ENCODE measurements at places on chromosomes 5 and 9. TPM values are rescaled to one million over a fixed set of nuclear protein-coding genes. Genes with fewer than 3 reads are reported as not detected.

Gene PCDHGB7
- polyA plus RNA-seq = 0.78 TPM

Gene FOXD4L5
- not detected for polyA plus RNA-seq

DNA sequence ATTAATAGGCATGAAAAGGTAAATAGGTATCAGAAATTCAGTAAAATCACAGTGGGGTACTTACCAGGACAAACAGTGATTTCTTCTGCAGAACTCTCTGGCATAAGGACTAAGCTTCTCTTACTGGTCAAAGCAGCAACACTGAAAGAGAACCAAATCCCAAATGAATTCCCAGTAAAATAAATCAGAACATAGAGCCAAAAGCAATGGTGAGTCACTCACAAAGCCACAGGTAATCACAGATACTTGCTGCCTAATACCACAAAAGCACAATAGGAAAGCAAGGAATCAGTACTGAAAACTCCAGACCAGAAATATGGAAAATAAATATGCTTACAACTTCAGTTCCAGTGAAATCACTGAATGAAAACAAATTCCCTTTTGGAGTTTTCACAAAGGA is 50.7 kb downstream of the UIMC1 start:
- peaks cover 3% of the 10 kb centered on the region for H3K4me1 ChIP-seq
- no peak overlapping the region for H3K27ac ChIP-seq
- H3K36me3 ChIP-seq = peaks cover 14% of the 10 kb centered on the region
- H3K4me3 ChIP-seq = no peak overlapping the region

DNA sequence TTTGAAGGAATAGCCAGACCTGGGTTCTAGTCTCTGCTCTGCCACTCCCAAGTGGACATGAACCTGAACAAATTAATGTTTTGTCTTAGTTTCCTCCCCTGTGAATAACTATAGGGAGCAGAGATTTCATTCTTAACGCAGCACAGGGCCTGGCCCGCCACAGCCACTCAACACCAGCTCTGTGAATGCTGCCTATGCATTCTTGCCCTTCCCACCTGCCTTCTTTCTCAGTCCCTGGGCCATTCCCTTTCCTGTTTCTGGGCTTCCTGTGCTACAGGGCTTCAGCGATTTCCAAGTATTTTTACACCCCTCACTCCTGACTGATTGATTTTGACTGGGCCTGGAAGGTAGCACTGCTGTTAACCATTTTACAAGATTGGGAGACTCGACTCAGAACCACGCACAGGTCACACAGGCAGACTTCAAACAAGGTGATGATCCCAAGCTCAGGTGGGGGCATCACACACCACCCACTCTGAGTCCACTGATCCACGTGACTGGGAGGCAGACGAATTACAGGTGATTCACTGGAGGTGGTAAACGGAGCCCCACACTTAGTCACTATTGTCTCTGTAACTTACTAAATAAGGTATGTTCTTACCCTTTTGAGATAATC is 21.4 kb downstream of the PTPN3 start:
- H3K27ac ChIP-seq = peak overlapping the region; percentile 80
- no peak for DNase-seq
- no peaks in the 10 kb centered on the region for H3K27me3 ChIP-seq
- no peak overlapping the region for H3K4me3 ChIP-seq
- H3K36me3 ChIP-seq = no peaks in the 10 kb centered on the region
- H3K4me1 ChIP-seq = peaks cover 5% of the 10 kb centered on the region

- no peaks in the 10 kb centered on the region for H3K4me1 ChIP-seq
- no peak for DNase-seq
- no peak overlapping the region for H3K27ac ChIP-seq
- H3K36me3 ChIP-seq = peaks cover 15% of the 10 kb centered on the region
- no peak overlapping the region for H3K4me3 ChIP-seq
Observed at GRCh38 chr9:15433191-15433590, 10.5 kb downstream of the SNAPC3 start.

GRCh38 chr5:88854769-88855168 is 28.2 kb downstream of the MEF2C start:
- no peaks in the 10 kb centered on the region for H3K27me3 ChIP-seq
- no peak for DNase-seq
- no peaks in the 10 kb centered on the region for H3K4me1 ChIP-seq
- no peak overlapping the region for H3K27ac ChIP-seq

- H3K4me1 ChIP-seq = no peaks in the 10 kb centered on the region
- H3K27me3 ChIP-seq = no peaks in the 10 kb centered on the region
- H3K4me3 ChIP-seq = no peak overlapping the region
Observed at GRCh38 chr9:38176251-38176650, 107.2 kb upstream of the SHB start.

DNA sequence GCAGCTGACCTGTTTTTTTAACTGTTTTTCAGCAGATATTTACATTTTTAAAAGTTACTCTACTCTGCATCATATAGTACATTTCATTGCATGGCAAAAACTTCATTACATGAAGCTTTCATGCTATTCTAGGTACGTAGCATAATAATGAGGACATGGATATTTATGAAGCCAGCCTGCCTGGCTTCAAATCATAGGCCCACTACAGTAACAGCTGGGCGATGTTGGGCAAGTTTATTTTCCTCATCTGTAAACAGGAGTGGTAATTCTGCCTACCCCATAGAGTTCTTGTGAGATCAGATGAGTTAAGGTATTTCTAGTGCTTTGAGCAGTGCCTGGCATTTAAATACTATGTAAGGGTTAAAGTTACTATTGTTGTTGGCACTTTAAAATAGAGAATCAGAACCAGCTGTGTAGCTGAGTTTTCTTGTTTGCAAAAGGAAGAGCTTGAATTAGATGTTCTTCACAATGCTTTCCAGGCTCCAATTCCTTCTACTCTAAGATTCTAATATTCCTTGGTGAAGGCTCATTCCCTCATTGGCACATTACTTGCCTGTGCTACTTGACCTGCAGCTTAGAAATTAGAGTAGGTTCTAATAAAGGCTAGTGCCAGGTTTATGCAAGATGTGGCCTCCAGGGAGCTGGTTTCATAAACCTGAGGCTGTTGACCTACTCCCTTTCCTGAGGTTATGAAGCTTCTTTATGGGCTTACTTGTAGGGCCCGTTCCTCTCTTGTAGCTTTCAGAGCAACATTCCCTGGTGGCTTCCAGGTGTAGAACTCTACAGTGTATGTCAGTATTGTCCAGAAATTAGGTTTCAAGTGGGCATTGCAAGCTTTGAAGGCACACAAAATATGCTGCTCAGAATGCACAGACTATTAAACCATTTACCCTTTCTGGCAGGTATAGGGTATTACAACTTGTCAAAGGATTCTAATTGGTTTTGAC is 14.5 kb downstream of the ANP32B start:
- no peaks in the 10 kb centered on the region for H3K27me3 ChIP-seq
- no peak for DNase-seq
- peaks cover 17% of the 10 kb centered on the region for H3K36me3 ChIP-seq
- H3K27ac ChIP-seq = no peak overlapping the region

Gene ZDHHC21
- 1.3 TPM for polyA plus RNA-seq

Gene CNTLN
- 10.5 TPM for polyA plus RNA-seq

Gene CCL27
- polyA plus RNA-seq = not detected
